ENCODE measurements at places on chromosomes 16 and 17.
A peak's percentile ranks its signal among the peaks of the same experiment; 100 is the strongest.

- no peak for DNase-seq
Measured at GRCh38 chr17:67656494-67657203, 61.1 kb upstream of the NOL11 start.

GRCh38 chr16:84924331-84925091, 86.8 kb downstream of the ZDHHC7 start:
- DNase-seq: no peak

DNA sequence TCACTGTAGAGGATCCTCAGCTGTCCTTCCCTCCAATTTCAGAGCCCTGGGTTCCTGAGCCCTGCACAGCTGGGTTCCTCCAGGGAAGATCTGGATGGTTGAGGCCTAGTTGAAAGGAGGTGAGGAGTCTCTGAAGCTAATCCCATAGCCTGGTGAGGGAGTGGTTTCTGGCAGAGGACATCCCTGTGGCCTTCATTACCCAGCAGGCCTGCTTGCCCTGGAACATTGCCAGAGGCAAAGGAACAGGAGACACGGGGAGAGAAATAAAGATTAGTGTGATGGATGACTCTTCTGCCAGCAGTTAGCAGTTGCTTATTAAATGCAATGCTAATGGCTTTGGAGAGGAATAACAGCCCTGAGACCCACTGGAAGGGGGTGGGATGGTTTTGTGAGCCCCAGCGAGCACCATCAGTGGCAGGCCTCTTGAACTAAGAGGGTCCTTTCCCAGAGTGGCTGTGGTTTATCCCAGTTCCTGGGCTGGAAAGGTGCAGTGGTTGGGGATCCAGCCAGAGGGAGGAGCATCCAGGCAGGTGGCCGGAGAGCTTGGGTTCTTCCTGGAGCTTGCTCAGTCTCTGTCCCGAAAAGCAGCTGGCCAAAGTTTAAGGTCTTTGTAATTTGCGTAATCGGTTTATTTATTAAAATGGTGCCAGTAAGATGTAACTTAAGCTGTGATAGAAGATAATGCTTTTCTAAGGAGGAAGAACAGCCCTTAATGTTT, 209.7 kb downstream of the CCDC182 start:
- no peak for DNase-seq

DNA sequence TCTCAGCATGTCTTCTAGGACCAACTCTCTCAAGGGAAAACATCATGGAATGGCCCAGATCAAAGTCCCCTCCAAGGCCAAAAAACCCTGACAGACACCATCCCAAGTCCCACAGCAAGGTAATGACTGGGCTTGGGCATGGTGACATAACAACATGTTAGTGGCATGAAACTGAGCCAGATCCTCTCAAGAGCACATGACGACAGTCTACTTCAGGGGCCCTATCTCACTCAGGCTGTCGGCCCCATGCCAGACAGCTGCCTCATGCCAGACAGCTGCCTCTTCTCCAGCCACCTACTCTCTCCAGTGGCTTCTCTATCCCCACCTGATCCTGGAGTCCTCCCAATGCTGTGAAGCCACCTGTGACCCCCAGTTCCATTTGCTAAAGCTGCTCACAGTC, 18.4 kb downstream of the HSD11B2 start:
- no peak for DNase-seq

DNA sequence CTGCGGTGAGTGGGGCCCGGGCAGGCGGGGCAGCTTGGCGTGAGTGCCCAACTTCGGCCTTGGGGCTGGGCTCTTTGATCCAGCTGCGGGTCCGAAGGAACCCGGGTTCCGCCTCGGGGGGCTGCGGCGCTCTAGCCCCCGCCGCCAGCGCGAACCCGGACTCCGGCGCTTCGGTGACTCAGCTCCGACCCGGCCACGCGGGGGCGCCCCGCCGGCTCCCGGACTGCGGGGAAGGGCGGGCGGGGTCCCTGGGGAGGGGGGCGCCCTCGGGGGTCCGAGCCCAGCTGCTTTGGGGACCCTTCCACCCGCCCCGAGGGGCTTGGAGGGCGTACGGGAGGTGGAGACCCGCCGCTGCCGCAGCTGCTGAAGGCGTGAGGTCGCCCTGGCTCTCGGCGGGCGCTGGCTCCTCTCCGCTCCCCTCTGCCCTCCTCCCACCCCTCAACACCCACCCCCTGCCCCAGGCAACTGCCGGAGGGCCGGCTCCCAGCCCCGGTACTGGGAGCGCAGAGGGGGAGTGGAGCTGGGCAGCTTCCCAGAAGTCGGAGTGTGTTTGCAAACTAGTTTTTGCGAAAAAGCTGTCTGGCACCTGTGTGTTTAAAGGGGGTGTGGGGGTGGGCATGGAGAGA, 516 bp downstream of the CPNE2 start:
- peak; percentile 30 for DNase-seq

- no peak for DNase-seq
Measured at GRCh38 chr16:47590472-47590871, 129.3 kb downstream of the PHKB start.

DNA sequence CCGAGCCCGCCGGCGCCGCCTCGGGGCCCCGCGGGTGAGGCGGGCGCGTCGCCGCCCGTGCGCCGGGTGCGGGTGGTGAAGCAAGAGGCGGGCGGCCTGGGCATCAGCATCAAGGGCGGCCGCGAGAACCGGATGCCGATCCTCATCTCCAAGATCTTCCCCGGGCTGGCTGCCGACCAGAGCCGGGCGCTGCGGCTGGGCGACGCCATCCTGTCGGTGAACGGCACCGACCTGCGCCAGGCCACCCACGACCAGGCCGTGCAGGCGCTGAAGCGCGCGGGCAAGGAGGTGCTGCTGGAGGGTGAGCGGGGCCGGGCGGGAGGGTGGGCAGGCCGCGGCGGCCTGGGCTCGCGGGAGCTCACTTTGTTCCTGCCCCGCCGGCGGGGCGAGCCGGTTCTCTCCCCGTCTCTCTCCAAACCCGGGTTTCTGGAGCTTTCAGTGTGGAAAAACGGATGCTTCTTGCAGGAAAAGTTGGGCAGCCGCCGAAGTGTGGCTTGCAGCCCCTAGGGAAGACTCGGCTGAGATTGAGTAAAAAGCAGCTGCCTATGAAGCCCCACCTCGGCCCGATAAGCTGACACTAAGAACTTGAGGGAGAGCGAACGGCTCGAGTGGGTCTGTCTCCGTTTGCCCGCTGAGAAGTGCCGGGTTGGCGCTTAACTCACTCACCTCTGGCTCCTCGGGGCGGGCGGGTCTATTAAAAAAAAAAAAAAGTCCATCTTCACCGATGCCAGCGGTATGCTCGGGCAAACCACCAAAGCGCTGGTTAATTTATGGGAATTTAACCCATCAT, 677 bp downstream of the SNTB2 start:
- peak; percentile 25 for DNase-seq

DNA sequence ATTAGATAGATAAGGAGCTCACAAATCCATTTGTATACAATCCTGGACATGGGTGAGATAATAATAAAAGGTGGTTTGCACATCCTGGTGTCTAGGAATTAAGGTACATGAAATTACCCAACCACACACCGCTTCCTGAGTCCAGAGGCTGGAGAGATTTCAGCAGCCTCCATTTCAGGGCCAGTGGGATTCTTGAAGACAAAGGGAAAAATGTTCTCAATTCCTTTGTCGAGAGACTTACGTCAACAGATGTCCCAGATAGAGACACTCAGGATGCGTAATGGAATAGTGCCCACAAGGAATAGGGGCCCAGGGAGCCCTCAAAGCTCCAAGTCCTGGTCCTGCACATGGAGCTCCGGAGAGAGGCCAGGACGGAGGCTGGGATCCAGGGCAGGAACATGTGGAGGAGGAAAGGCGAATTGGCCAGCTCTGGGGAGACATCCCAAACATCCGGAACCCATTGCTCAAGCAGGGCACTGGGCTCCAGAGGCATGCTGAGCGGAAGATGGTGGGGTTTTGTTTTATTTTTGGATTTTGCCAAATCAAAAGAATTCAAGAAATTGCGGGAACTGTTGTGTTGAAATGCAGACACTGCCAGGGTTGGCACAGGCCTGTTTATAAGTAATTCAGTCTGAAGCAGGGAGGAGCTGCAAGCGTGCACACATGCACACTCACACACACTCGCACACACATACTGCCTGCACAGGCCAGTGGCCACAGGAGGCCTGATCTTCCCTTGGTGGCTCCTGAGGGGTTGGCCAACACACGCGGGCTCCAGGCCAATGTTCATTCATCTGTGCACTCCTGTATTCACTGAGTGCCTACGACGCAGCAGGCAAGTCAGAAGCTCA, 97.2 kb downstream of the NOG start:
- no peak for DNase-seq

DNA sequence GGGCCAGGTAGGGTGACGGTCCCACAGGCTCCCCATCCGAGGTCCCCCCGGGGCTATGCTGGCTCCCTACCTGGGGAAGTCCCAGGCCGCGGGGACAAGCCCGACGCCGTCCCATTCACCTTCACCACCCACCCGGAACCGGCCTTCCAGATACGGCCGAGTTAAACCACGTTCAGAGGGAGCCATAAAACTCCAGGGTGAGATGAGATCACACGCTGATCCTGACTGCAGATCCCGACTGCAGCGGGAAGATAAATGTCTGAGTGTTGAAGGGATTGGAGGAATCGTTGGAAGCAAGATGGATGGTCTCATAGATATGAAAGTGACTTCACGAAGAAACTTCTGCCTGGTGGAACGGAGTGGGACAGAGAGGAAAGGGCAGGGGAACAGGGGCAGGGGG, 13.6 kb upstream of the C1QTNF8 start:
- no peak for DNase-seq

GRCh38 chr16:13718748-13719147, 201.2 kb upstream of the ERCC4 start:
- no peak for DNase-seq

GRCh38 chr17:16991349-16992009, 19.6 kb upstream of the TNFRSF13B start:
- peak; percentile 71 for DNase-seq

DNA sequence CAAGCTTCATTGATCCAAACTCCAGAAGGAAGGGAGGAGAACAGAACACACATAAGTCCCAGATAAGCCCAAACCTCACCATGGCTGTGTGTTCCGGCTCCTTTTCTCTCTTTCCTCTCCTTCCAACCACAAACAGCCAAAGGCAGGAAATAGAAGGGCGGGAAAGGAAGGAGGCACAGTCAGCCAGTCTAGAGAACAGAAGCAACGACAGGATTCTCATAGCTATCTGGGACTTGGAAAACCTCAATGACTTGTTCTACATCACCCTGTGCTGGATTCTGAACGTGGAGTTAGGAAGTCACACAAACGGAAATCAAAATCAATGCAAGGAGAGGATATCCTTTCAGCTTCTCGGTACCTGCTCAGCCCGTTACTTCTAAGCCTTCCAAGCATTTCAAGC, 9.0 kb downstream of the CRK start:
- no peak for DNase-seq

DNA sequence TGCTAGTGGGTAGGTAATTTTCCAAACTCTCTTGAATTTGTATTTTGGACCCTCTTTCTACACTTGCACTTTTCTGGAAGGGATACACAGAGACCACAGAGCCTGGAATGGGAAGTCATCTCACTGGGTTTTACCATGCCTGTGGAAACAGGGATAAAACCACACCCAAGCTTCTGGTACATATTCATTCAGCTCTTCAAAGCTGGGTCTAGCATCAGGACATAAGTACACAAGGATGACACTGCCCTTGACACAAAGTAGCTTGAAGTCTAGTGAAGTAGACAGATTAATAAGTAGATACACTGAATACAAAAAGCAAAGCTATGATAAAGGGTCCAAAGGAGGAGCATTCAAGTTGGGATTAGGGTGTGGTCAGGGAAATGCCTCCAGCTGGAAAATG, 118.2 kb downstream of the CDH11 start:
- DNase-seq: no peak

DNA sequence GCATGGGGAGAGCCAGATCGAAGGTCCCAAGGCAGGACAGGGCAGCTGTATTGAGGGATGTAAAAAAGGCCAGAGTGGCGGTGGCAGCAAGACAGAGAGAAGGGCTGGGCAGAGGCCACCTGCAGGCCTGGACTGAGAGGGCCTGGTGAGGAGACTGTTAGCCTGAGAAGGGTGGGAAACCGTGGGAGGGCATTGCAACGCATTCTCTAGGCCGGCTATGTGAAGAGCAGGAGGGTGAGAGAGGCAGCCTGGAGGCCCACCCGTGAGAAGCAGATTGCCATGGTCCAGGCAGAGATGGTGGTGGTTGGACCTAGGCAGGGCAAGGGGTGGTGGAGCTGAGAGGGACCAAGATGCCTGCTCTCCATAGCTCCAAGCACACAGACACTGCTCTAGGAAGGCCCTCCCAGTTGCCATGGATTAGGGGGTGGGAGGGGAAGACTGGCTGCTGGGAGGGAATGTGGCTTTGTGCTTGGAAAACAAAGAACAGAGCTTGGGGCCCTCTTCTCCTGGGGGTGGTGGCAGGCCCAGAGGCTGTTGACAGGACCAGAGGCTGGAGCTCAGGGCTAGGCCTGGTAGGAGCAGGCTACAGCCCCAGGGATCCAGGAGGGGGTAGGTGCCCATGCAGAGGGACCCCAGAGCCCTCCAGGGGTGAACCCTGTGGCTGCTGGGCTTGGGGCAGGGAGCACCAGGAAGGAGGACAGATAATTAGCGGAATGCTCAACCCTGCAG, 12.4 kb upstream of the TCAP start:
- DNase-seq: no peak

GRCh38 chr17:34832376-34832775, 128.9 kb downstream of the CCT6B start:
- DNase-seq: no peak

- DNase-seq: no peak
Measured at GRCh38 chr17:8227238-8227581, 16.8 kb upstream of the AURKB start.

DNA sequence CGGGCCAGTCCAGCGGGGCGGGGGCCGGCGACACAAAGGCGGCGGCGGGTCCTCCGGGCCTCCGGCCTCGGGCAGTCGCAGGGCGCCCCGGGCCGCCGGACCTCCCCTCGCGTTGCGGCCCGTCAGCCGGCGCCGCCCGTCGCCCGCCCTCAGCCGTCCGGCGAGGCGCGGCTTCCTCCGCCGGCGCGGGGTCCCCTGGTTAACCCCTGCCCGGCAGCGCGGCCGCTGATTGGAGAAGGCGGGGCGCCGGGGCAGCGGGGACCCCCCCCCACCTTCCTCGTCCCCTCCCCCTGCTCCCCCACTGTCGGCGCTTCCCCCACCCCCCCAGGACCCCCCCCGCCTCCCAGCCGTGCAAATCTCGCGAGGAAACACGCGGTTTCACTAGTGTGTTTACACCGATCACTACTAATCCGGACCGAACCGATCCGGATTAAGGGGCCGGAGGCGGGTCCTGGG, at the start of gene TLK2:
TLK2 (plus strand) TSS at position 402 of the 456 bp plus-strand sequence. CDS start 2,301 bp downstream, outside the sequence.
- peak; percentile 72 for DNase-seq

- DNase-seq: no peak
Measured at GRCh38 chr16:82108774-82109173, 61.2 kb downstream of the MPHOSPH6 start.

- no peak for DNase-seq
Measured at GRCh38 chr17:69796078-69796477, 278.9 kb upstream of the KCNJ16 start.

Measured in stimulated activated CD4-positive, alpha-beta T cell treated with anti-CD3 and anti-CD28 coated beads, Interleukin-1b, Interleukin-23, amount 100 ng/mL, for 24 hours (primary cell).